ENCODE measurements at places on chromosomes 6 and 20.
A peak's percentile ranks its signal among the peaks of the same experiment; 100 is the strongest.

GRCh38 chr6:36907781-36908180 is 22.0 kb downstream of the C6orf89 start:
- H3K36me3 ChIP-seq, result no peaks in the 10 kb centered on the region
- H3K27ac ChIP-seq, result peak overlapping the region; percentile 87
- H3K4me3 ChIP-seq, result no peak overlapping the region
- DNase-seq, result peak; percentile 93

DNA sequence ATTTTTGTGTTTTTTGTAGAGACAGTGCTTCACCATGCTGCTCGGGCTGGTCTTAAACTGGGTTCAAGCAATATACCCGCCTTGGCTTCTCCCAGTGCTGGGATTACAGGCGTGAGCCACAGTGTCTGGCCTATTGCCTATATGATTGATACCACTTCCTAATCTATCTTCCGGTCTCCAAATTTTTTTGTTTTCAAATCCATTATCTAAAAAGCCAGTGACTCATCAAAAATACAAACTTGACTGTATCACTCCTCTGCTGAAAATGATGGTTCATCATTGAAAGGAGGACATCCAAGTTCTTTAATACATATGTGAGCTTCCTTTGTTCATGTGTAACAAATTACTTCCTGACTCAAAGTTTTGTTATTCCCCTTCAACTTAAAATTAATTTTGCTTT is 35.5 kb downstream of the FAM8A1 start:
- H3K27me3 ChIP-seq, result no peaks in the 10 kb centered on the region
- H3K4me3 ChIP-seq, result no peak overlapping the region
- peaks cover 16% of the 10 kb centered on the region for H3K36me3 ChIP-seq
- H3K4me1 ChIP-seq, result peaks cover 42% of the 10 kb centered on the region

DNA sequence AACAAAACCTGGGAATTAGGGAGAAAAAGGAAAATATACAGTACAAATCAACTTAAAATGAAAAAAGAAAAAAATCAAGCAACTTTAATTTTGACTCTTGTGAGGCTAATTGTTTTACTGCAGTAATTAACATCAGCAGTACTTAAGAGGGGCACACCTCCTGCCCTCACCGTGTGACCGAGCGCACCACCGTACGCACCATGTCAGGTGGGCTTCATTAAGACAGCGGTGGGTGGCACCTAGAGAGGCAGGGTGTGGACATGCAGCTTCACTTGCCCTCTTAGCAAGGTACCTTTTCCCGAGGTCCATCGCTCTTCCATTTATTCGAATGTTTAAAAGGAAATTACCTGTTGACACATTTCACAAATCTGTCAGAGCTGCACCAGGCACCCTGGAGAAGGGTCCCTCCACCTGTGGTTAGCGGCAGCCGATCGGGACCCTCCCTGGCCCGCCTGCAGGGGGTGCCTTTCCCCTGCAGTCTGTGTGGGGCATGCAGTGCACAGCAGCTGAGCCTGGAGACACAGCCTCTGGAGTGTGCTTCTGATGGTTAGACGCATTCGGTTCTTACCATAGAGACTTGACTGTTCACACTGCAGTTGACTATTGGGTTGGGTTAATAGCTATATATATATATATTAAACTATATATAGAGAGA is 184.1 kb downstream of the TMEM242 start:
- peaks cover 3% of the 10 kb centered on the region for H3K4me1 ChIP-seq
- no peaks in the 10 kb centered on the region for H3K27me3 ChIP-seq
- no peak overlapping the region for H3K4me3 ChIP-seq
- H3K27ac ChIP-seq, result no peak overlapping the region
- peaks cover 11% of the 10 kb centered on the region for H3K36me3 ChIP-seq

DNA sequence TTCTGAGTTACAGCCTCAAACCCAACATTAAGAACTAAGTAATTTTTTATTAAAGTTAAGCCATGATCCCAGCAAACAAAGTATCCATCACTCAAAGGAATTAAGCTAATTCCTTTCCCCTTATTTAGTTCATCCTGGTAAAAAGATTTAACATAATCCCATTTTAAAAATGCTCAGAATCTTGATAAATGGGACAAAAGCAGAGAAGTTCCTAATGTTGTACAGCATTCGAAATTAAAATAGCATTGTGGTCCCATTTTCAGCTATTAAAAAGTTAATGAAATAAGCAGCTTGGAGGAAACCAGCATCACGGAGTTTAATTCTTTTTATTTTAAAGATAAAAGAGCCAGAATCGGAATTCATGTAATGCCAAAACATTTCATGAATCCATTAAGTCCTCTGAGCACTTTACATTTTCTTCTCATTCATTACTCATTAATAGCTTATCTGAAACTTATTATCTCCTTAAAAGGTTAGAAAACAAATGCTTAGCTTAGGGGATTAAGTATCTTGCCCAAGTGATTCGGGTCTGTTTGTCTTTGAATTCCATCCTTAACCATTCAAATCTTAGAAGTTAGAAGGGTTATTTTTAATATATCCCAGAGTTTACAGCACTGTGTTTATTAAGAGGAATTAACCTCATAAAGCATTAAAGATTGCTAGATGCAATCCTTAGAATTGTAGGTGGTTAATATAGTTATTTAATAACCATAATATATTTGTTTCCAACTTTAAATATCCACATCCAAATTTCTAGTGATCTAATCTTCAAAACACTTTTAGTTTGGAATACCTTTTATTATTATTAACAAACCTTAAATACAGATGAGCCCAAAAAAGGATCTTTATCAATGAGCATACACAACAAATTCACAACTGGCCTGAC is 11.2 kb downstream of the RBM39 start:
- H3K27me3 ChIP-seq, result no peaks in the 10 kb centered on the region
- no peak overlapping the region for H3K27ac ChIP-seq
- H3K4me1 ChIP-seq, result no peaks in the 10 kb centered on the region
- no peak for DNase-seq

- DNase-seq, result no peak
- H3K27me3 ChIP-seq, result no peaks in the 10 kb centered on the region
- no peaks in the 10 kb centered on the region for H3K4me1 ChIP-seq
- peaks cover 27% of the 10 kb centered on the region for H3K36me3 ChIP-seq
- no peak overlapping the region for H3K4me3 ChIP-seq
Observed at GRCh38 chr6:161091972-161092701, 100.6 kb downstream of the MAP3K4 start.

DNA sequence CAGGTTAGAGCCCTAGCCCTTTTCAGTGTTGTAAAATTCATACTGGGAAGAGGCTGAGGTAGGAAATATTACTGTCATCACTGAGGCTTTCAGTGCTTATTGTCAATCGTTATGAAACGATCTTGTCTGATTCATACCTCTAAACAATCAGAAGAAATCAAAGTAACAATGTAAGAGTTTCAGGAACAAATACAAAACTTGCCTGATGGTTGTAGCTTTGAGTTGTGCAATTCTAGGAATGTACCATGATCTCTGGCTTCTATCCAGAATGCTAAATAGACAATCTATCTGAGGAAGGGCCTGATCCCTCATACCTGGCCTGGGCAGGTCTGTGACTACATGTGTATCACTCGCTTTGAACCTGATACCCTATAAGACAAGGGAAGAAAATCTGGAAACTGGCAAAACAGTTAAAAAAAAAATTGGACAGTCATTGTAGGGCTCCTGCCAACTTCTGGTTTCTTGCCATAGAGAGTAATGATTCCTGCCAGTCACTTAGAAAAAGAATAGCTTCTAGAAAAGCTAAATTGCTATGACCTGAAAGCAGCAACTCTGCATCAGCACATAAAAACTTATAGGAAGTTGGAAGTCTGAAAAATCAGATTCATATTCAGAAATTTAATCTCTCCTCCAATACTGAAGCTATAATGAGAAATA is 234.7 kb downstream of the BTBD9 start:
- peaks cover 36% of the 10 kb centered on the region for H3K4me1 ChIP-seq
- H3K36me3 ChIP-seq, result no peaks in the 10 kb centered on the region
- DNase-seq, result peak; percentile 49
- peak overlapping the region; percentile 45 for H3K27ac ChIP-seq

Data from thyroid gland (tissue), 4 donors.